Stimulated activated CD8-positive, alpha-beta memory T cell treated with anti-CD3 and anti-CD28 coated beads, Interleukin-7, amount 100 ng/mL, for 24 hours (primary cell): ENCODE measurements at places on chromosomes 1 and 21.

DNA sequence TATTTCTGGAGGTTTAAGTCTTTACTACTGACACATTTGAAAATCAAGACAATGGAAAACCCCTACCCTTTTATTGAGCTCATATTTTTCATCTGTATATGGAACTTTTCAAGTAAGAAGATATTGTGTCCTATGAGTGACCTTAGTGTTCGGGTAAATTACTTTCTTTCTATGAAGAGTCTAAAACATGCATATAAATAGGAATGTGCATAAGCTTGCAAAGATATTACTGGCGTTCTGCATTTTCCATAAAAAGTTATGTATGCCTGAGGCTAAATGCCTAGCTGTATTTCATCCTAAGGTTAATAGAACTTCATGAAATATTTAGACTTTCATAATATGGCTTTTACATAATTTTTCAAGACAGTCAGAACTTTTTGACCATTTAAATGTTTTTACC lies 495.8 kb upstream of the ADAMTS5 start:
- no peak for DNase-seq

- DNase-seq = no peak
Measured at GRCh38 chr1:24090736-24091135, 21.2 kb downstream of the MYOM3 start.

GRCh38 chr21:43703035-43703880 lies 15.7 kb upstream of the PDXK start:
- no peak for DNase-seq

DNA sequence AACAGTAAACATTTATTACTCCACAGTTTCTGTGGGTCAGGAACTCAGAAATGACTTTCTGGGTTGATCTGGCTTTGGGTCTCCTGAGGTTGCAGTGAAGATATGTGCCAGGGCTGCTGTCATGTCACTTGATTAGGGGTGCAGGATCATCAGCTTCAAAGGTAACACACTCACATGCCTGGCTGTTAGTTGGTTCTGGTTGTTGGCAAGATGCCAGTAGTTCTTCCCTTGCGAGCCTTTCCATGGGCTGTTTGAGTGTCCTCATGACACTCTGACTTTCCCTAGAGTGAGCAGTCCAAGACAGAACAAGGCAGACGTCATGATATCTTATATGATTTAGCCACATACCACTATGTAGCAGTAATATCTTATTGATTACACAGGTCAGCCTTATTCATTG lies 1.8 kb downstream of the SWT1 start:
- no peak for DNase-seq

GRCh38 chr1:5448486-5448885 lies 543.7 kb downstream of the NPHP4 start:
- no peak for DNase-seq

- no peak for DNase-seq
Measured at GRCh38 chr1:62682531-62682930, 5.7 kb downstream of the DOCK7 start.

GRCh38 chr21:40863839-40864238 lies 16.9 kb upstream of the DSCAM start:
- no peak for DNase-seq

GRCh38 chr21:33642896-33643657 lies 776 bp downstream of the ITSN1 start:
- DNase-seq = no peak

DNA sequence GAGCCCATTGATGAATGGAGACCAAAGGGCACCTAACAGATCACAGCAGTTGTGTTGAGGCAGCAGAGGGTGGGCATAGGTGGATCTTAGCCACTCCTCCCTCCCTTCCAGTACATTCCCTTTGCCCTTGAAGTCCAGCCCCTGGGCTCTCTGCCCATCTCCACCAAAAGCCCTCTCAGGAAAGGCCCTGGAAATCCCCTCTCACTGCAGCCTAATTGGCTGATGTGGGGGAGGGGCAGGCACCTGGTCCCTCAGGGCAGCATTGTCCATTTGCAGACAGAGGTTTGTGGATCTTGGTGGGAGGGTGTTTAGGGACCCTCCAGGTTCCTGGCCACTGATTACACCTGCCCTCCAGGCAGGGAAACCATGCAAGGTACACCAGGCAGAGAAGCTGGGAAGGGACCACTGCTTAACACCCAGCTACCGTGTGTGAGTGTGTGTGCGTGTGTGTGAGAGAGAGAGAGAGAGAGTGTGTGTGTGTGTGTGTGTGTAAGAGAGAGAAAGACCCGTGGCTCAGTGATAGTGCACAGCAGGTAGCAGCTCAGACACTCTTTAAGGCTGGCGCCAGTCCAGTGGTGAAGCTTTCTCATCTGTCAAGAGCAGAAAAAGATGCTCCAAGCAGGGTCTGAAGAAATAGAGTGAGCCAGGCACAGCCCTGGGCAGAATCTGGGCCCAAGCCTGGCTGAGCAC lies 71.1 kb downstream of the MATN1 start:
- no peak for DNase-seq

GRCh38 chr1:9400425-9401079 lies 107.9 kb downstream of the SPSB1 start:
- DNase-seq = no peak

DNA sequence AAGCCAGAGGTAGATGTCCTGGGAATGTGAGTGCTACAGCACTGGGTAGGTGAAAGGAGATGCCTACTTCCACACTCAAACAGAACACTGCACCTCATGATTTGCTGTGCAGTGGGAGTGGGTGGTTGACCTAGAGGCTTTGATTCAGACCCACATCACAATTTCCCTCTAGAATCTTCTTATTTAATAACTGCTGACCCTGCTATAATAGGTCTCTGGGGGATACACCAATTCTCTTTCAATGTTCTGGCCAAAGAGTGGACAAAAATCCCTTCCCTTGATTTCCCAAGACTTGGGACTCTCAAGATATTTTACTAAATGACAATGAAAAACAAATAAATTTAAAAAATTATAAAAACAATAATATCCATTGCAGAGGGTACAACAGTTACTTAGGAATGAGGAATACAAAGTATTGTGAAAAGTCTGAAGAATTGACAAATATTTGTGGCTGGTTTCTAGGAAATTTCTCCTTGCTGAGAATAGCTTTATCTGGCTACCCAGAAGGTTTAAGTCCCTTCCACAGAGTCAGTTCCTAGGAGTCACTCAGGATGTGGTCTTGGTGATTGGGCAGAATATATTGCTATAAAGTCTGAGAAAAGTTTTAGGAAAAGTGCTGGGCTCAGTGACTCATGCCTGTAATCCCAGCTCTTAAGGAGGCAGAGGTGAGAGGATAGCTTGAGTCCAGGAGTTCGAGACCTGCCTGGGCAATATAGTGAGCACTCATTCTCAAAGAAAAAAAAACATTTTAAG lies 2.4 kb upstream of the FCGR2A start:
- no peak for DNase-seq

GRCh38 chr1:171623651-171624331 lies 1.7 kb downstream of the MYOCOS start:
- no peak for DNase-seq

DNA sequence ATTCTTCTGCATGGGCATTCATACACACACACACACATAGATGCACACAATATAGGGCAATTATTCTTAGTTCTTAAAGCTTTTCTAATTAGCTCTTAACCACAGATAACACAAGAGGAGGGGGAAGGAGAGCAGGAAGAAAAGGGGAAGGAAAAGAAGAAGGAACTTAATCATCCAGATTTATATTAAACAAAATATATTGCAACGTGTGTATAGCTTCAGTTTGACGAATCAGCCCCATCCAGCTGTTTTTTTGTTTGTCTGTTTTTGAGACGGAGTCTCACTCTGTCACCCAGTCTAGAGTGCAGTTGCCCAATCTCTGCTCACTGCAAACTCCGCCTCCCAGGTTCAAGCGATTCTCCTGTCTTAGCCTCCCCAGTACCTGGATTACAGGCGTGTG lies 21.7 kb upstream of the ANKRD13C start:
- DNase-seq = no peak

DNA sequence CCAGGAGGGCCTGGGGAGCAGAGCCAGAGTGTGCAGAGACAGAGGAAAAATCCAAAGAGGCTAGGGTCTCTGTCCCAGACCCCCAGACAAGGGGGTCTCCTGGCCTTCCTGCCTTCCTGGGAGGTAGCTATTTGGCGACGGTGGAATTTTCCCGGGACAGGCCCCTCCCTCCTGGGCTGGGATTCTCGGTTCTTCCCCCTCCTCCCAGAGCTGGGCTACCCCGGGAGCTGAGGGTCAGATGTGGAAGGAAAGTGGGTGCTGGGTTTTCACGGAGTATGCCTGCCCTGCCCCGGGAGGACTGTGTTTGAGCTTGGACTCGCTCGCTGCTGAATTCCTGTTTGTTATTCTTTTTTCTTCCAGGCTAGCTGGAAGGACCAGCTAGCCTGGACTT lies 759 bp downstream of the AMPD2 start:
- no peak for DNase-seq
